ENCODE measurements at places on chromosomes 11 and 22. TPM values are rescaled to one million over a fixed set of nuclear protein-coding genes. Genes with fewer than 3 reads are reported as not detected.

DNA sequence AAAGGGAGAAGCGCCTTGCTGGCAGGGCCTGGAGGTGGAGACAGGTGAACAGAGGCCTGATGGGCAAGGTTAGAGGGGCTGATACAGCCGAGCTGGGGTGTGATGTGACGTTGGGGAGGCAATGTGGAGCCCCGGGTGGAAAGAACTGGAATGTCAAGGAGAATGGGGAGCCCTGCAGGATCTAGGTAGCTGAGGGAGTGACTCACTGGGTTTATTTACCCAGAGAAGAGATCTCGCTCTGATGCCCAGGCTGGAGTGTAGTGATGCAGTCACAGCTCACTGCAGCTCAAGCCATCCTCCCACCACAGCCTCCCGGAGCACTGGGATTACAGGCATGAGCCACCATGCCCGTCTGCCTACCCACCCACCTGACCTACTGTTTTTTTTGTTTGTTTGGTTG, 1.9 kb upstream of the CYB5R3 start:
- DNase-seq: no peak
- no peaks in the 10 kb centered on the region for H3K27me3 ChIP-seq
- H3K4me1 ChIP-seq: peaks cover 30% of the 10 kb centered on the region
- no peaks in the 10 kb centered on the region for H3K36me3 ChIP-seq
- H3K4me3 ChIP-seq: no peak overlapping the region
- no peak overlapping the region for H3K27ac ChIP-seq

DNA sequence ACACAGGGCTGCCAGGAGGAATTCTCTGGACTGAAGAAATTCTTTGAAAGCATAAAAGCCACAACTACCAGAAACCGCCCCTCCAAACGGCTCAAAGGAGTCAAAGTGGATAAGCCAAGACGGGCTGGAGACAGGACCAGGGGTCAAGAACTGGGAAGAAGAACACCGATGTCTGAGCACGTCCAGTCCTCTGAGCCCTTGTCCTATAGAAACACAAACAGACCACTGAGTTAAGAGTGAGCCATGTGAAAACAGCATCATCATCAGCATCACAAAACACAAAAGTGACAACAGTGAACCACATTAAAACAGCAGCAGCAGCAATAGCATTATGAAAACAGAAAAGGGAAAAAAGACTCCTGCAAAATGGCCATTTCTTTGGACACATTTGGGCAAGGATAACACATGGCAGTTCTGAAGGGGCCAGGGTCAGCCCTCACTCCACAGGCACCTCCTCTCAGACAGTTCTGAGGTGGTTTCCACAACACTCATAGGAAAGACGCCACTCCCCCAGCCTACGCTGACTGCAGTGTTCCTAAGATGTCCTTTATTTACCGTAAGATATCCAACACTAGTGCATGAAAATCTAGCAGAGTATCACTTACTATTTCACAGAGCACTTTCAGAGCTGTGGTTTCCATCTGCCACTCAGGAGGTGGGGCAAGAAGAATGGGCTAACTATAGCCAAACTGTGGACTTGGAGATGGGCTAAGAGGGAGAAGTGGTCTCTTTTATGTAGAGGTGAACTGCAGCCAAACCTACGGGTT, 28.6 kb upstream of the YPEL1 start:
- no peak overlapping the region for H3K4me3 ChIP-seq
- H3K36me3 ChIP-seq: peaks cover 89% of the 10 kb centered on the region
- H3K27me3 ChIP-seq: no peaks in the 10 kb centered on the region

DNA sequence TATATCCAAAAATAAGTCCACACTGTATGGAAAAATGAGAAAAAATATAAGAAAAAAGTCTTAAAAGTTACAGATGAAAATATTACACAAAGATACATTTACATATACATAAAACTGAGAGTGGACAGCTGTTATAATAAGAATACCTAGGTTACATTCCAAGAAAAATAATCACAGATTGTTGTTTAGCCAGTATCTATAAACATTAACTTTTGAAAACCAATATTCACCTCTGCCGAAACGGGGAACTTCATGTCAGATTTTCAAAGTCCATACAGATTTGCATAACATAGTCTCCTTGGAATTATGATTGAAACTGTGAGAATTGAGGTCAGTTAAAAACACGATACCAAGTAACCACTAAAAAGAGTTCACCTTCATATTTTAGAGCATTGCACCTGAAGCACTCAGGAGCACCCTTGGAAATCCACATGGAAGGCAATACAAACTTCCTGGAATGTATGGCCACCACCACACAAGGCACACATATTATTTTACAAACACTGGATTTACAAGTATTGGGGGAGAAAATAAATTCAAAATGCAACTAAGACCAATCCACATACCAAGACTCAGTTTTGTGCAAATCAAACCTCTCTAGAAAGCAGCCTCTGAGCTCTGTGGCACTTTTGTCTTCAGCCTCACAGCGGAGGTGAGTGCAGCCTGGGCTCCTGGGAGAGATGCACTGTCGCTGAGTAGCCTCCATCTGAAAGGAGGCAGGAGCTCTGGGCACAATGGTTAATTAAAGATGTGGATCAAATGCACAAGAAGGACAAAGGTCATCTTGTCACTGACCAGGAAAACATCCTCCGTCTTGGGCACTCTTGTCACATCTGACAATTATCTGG, 34.4 kb downstream of the ZNF195 start:
- no peaks in the 10 kb centered on the region for H3K36me3 ChIP-seq
- H3K4me1 ChIP-seq: no peaks in the 10 kb centered on the region
- DNase-seq: no peak
- H3K27me3 ChIP-seq: no peaks in the 10 kb centered on the region
- H3K4me3 ChIP-seq: no peak overlapping the region

DNA sequence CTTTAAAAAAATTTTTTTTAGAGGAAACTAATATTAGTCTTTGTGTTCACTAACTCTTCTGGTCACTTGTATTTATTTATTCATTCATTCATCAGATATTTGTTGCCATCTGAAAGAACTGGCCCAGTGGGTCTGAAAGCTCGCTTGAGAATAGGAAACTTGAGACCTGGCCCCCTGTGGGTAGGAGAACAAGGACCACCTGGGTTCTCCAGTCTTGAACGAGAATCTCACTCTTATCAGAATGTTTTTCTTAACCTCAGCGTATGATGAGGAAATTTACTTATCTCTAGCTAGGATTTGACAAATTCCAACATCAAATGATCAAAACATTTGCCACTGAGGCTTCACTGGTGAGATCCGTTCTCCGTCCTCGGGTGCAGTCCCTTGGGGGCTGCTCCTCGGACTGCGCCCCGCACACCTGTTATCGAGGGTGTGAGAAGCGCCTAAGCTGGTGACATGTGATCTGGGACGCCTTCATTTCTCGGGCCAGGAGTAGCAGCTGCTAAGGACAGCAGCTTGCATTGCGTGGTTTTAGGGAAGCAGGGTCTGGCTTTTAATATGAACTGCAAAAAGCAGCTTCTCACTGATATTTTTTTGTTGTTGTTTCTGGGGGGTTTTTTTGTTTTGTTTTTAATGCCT, 6.3 kb downstream of the C22orf31 start:
- no peaks in the 10 kb centered on the region for H3K27me3 ChIP-seq
- no peaks in the 10 kb centered on the region for H3K4me1 ChIP-seq
- peaks cover 8% of the 10 kb centered on the region for H3K36me3 ChIP-seq
- no peak overlapping the region for H3K4me3 ChIP-seq
- no peak overlapping the region for H3K27ac ChIP-seq
- no peak for DNase-seq

Gene TMEM126A
- 33.8 TPM for total RNA-seq

DNA sequence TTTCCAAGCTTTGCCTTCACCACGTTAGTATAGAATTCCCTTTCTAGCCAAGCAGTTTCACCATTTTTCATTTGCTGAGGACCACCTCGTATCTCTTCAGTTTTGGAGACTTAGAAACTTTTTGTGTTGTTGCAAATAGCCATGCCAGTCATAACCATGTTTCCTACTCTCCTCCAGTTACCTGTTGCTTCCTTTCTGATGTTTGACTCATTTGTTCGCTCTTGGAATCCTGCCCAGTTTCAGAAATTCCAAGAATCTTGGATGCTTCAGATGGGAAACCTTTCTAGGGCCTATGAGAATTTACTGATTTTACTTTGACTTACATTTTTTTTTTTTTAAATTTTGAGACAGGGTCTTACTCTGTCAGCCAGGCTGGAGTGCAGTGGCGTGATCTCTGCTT, 65.4 kb downstream of the PPP6R3 start:
- H3K27ac ChIP-seq: no peak overlapping the region
- no peak overlapping the region for H3K4me3 ChIP-seq
- peaks cover 29% of the 10 kb centered on the region for H3K36me3 ChIP-seq
- H3K4me1 ChIP-seq: peaks cover 52% of the 10 kb centered on the region
- H3K27me3 ChIP-seq: no peaks in the 10 kb centered on the region

DNA sequence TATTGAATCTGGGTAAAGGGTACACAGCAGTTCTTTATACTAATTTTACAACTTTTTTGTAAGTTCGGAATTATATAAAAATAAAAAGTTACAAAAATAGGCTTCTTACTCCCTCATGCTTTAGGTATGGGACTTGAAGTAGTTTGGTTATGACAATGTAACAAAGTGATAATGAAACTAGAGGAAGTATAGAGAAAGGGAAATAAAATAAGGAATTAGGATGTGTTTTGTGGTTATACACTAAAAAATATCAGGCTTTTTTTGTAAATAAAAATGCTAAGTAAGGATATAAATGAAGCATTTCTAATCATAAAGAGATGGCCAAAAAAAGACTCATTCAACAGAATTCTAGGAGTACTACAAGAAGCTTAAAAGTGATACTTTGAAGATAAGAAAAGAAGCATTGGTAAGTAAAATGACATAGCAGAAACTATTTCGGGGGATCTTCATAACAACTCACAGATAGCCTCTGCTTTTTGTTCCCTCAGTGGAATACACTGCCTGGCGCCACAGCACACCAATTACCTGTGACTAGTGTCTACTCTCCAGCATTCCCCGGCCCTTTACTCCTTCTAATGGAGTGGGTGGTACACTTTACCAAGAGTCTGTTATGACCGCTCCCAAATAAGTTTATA, 322.7 kb upstream of the PITPNB start:
- no peaks in the 10 kb centered on the region for H3K4me1 ChIP-seq
- no peaks in the 10 kb centered on the region for H3K36me3 ChIP-seq
- no peak for DNase-seq
- H3K27me3 ChIP-seq: no peaks in the 10 kb centered on the region

Gene CRACR2B
- 29.7 TPM for total RNA-seq

All from right atrium auricular region (tissue), 2 donors.